ENCODE measurements at places on chromosomes 1 and 21. TPM values are rescaled to one million over a fixed set of nuclear protein-coding genes. Genes with fewer than 3 reads are reported as not detected.

DNA sequence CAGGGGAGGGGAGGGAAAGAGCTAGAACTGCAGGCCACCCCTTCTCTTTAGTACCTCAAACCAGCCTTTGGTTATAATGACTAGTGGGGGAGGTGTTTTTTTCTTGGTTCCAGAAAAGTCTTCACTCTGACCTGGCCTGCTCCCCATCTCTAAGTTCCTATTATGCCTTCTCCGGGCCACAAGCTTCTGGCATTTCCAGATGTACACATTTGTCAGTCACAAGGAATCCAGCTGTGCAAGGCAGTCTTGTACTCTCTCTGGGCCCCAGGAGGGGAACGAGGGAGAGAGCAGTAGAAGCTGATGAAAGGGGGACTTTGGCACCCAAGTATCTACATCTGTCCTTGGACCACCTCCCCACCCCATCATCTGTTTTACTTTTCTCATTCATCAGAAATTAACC, 2.7 kb upstream of the FALEC start:
- peak; percentile 46 for DNase-seq

- DNase-seq: peak; percentile 75
Measured at GRCh38 chr1:170126696-170127095, 19.1 kb upstream of the NTMT2 start.

HAO2 gene
- total RNA-seq: not detected

GRCh38 chr1:230681599-230681998, 32.3 kb downstream of the AGT start:
- DNase-seq: peak; percentile 77

DNA sequence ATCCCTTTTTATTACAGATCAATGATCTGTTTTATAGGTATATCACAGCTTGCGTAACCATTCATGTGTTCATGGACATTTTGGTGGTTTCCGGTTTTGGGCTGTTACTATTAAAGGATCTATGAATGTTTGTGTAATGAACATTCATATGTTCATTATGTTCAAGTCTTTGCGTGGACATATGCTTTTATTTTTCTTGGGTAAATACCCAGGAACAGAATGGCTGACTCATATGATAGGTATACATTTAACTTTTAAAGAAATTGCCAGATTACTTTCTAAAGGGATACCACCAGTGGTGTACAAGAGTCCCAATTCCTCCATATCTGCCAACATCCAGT, 73.7 kb downstream of the SPATA46 start:
- no peak for DNase-seq

GRCh38 chr1:217088011-217088410, 364.8 kb upstream of the ESRRG start:
- peak; percentile 37 for DNase-seq

GRCh38 chr1:32228771-32229170, 6.6 kb downstream of the EIF3I start:
- no peak for DNase-seq

All from umbilical cord (tissue), 2 donors.